ENCODE measurements at places on chromosomes 5 and 9.

DNA sequence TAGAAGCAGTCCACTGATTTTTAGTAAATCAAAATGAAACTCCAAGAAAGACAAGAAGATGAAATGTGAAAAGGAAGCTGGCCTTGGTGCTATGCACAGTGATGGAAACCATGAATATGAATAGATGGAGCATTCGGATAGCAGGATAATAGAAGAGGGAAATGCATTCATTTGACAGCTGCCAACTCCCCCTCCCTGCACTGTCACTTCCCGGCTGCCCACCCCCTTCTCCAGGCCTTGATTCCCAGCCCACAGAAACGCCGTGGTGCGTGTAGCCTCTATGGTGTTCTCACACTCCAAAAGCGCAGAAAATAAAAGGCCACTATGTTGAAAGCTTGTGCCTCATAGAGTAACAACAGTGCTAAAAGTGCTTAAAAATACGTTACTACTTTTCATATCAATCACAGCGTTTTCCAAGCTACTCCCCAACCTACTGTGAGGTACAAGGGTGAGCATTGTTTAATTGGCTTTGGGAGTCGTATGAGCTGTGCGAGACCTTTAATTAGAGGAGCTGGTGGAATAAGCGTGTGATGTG lies 26.1 kb upstream of the IFNK start:
- DNase-seq = no peak

DNA sequence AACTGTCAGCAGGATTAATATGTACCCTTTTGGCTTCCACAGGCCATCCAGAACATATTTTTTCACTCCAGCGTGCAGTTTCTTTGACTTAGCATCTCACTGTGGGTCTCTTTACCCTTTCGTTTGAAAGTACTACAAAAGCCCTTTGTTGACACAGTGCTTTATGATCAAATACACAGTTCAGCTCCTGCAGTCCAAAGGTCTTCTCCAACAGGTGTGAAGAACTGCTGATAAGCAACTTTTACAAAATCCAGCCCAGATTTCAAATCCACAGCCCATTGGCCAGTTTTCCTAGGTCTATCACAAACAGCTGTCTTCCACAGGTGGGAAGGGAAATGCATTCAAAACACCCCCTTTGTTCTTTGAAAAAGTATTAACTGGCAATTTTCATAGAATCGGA lies 54.8 kb downstream of the MYO10 start:
- DNase-seq = no peak

- DNase-seq = no peak
Observed at GRCh38 chr5:159855476-159856191, 60.6 kb upstream of the ADRA1B start.

DNA sequence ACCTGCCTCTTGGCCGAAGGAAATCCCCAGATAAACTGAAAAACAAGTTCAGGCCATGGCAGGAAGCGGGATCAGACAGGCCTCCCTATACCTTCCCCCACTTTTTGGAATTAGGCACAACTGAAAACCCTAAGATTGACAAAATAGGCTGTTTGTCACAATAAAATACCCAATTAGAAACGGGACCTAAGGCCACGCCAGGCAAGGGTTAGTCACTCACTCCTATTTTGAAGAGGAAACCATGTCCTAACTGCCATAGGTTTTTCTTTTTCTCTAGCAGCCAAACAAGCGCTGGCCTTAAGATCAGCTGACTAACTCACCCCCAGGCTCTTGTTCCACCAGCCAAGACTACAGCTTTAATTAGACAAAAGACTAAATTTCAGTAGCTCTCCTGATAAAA lies 11.9 kb downstream of the FBP2 start:
- DNase-seq = no peak

GRCh38 chr9:92545002-92545510 lies 9.3 kb upstream of the ECM2 start:
- DNase-seq = no peak

GRCh38 chr9:135228983-135229625 lies 141.6 kb downstream of the OLFM1 start:
- no peak for DNase-seq

DNA sequence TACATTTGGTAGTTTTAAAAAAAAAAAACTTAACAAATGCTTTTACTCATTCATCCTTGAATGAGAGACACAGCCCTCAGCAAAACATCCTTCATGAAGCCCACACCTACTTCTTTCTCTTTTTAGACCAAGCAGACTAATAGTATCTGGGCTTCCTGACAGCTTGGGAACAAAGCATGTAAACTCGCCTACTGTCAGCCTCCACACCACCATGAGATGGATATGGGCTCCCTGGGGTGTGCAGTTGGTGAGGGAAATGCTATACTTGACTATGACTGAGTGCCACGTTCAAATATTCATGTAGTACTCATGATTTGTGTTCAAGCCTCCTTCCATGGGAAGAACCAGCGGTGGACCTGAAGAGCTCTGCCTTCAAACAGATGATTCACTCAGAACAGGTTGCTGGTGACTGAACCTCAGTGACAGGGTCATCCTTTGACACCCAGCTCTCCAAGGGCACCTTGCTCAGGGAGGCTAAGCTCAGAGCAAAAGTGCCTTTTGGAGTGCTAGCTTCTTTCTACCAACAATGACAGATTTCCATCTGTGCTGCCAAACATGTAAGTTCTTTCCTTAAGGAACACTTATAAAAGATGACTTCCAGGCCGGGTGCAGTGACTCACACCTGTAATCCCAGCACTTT lies 36.8 kb downstream of the SLC22A5 start:
- DNase-seq = no peak

- no peak for DNase-seq
Observed at GRCh38 chr9:112025850-112026249, 129.2 kb downstream of the UGCG start.
